Adrenal gland (tissue), 19 donors: ENCODE measurements at places on chromosomes 13 and 19.
A peak's percentile ranks its signal among the peaks of the same experiment; 100 is the strongest.

DNA sequence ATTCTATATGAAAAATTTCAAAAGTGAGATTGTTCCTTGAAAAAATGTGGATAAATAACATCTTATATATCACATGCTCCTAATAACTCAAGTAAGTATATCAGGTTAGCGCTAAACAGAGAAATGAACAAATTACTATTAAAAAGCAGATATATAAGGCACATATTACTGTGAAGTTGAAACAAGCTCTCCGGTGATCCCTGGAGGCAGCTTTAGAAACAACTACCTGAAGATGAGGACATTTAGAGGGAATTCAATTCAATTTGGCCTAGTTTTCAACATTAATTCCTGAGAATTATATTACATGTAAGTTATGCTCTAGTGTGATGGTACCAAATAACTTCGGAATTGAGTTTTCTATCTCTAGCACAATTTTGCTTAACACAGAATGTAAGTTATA is 1373.6 kb upstream of the SPRY2 start:
- no peak for DNase-seq

DNA sequence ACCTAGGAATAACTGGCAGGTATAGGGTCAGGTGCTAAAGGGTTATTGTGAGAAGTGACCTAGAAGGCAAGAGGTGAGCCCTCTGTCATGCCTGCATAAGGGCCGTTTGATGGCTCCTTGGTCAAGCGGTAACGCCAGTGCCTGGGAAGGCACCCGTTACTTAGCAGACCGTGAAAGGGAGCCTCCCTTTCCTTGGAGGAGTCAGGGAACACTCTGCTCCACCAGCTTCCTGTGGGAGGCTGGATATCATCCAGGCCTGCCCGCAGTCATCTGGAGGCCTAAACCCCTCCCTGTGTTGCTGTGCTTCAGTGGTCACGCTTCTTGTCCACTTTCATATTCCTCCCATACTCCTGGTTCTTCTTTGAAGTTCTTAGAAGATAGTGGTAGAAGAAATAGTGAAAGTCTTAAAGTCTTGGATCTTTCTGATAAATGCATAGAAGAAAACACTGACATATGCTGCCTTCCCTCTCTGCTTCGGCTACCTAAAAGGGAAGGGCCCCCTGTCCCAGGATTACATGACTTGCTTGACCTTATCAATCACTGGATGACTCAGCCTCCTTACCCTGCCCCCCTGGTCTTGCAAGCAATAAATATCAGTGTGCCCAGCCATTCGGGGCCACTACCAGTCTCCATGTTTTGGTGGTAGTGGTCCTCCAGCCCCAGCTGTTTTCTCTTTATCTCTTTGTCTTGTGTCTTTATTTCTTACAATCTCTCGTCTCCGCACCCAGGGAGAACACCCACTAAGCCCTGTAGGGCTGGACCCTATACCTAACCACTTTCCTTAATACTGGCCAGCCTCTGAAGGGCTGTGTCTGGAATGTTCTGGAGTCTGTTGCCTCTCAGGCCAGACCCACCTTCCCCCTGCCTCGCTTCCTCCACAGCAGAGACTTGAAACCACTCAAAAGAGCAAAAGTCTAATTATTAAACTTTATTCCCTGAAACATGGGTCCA is 16.1 kb upstream of the ABCC4 start:
- no peak for DNase-seq

GRCh38 chr19:1841209-1841924 is 6.9 kb downstream of the REXO1 start:
- DNase-seq: no peak

GRCh38 chr13:37263871-37264270 is 158.4 kb upstream of the CSNK1A1L start:
- no peak for DNase-seq

DNA sequence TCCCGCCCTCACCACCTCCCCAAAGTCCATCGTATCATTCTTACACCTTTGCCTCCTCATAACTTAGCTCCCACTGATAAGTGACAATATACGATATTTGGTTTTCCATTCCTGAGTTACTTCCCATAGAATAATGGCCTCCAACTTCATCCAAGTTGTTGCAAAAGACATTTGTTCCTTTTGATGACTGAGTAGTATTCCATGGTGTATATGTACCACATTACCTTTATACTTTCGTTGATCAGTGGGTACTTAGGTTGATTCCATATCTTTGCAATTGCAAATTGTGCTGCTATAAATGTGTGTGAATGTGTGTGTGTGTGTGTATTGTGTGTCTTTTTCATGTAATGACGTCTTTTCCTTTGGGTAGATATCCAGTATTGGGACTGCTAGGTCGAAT is 109.6 kb downstream of the ZNF536 start:
- no peak for DNase-seq

DNA sequence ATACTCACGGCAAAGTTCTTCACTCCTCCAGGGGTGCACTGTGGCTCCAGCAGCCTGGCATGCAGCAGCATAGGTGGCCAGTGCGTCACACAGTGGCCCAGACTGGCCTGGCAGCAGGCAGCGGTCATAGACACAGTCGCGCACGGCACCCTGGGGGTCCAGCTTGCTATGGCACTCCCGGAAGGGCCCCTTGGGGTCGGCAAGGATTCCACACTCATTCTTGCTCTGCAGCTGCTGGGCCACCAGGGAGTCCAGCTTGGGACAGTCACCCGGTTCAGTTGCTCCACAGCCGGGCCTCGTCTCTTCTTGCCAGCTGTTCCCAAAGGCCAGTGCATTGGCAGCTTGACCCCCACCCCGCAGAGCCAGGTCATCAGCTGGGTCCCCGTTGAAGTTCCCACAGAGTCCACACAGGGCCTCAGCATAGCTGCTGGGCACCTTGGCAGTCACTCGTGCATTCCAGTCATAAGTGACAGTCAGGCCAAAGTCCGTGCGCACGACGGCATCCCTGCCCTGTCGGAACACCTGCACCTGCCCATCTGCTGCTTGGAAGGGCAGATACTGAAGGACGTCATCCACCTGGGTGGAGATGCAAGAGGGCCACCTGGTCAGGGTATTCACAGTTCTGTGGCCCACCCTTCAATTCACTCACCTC is 20.6 kb downstream of the FCGBP start:
- no peak for DNase-seq

DNA sequence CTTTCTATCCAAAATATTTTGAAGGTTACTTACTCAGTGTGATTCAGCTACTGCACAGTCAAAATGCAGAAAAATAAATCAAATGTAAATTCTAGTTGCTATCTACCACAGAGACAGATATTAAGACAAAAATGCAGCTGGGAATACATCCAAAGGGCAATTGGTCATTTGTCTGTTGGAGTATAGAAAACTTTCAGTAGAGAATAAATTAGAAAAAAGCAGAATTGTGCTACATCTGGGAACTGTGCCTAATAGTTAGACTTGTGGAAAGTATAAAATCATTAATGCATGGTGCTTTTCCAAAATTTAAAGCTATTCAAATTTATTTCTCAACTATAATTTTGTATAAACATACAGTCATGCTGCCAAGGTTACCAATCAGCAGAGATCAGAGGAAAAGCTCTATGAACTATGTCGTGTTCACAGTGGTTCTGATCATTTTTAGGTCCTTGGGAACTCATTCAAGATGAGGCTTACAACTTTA is 1635.8 kb downstream of the PCDH9 start:
- no peak for DNase-seq

DNA sequence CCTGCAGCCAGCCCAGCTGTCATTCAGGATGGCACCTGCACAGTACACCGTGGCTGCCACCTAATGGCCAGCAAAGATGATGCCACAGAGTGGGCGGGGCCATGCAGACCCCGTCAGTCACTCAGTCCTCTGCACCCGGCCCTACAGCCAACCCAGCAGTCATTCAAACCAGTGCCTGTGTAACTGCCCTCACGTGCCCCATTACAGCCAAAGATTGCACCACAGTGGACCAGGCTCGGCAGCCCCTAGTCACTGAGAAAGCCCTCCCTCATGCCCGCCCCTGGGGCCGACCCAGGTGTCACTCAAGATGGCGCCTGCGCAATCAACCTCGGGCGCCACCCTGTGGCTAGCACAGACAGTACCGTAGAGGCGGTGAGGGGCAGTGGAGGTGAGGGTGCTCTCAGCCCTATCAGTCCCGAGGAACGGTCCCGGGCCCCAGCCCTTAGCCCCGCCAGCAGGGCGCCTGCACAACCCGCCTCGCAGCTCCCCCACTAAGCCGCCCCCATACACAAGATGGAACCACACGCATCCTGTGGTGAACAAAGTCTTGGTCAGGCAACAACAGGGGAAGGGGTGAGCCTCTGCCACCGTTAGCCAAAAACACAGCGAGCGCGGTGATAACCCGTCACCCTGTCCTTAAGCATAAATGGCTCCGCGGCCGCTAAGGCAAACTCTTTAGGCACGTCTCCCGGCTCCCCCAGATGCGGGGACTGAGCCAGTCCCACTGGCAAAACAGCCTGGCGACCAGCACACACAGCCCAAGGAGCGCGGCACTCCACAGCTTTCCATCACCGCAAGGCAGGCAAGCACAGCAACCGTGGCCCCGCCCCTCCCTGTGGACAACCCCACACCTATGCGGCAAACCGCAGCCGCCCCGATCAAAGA is 2.3 kb downstream of the PEG3 start:
- peak; percentile 80 for DNase-seq

DNA sequence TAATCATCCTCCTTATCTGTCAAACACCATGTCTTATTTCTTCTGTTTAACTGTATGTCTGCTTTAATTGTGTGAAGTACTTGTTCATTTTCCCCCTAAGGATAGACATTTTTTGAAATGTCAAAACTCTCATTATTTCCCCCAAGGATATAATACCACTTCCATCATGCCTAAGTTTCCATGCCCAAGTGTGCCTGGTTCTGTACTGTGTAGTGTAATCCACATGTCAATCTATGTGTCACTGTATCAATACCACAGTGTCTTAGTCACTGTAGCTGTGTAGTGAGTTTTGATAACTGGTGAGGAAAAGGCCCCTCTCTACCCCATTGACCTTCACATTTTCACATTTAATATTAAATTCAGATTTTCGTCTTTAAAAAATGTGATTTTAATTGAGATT is 1265.5 kb downstream of the PCDH9 start:
- DNase-seq: no peak

DNA sequence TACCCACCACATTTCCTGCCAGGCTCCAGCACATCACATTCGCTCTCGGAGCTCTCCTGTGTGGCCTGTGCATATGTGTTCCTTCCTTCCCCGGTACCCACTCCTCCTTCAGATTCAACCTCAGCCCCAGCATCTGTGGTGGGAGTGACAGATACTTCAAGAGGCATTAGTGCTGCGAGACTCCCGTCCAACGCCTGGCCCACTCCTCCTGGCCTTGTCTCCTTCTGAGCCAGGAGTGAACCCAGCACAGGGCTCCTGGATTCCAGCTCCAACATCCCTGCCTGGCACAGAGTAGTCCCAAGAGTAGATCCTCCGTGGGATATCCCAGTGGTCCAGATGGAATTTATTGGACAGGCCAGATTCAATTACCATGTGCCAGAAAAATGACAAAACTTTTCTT is 55.9 kb downstream of the SACS start:
- DNase-seq: no peak
